Cortex of kidney (tissue), 1 donor: ENCODE measurements at places on chromosomes 2 and 18.

GRCh38 chr2:126809340-126809739 lies 89.3 kb upstream of the TEX51 start:
- no peak for DNase-seq

- no peak for DNase-seq
Measured at GRCh38 chr2:102449370-102449974, 23.6 kb upstream of the SLC9A4 start.

GRCh38 chr2:5548991-5549715 lies 143.0 kb upstream of the SOX11 start:
- no peak for DNase-seq

DNA sequence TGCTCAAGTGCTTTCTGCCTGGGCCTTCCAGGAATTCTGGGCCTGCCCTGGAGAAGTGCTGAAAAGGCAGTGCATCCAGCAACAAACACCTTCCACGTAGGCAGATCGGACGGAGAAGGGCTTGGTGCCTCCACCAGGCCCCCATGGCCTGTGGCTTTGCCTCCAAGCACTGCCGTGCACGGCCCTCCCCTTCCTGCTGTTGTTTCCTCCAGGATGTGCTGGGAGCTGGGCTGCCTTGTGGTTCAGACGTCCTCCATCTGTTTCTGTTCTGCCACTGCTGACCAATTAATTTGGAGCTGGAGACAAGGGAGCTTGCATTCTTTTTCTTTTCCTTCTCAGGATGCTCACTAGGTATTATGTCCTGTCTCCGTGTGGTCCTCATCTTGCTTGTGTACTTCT lies 197.0 kb downstream of the HRH4 start:
- DNase-seq, result no peak

DNA sequence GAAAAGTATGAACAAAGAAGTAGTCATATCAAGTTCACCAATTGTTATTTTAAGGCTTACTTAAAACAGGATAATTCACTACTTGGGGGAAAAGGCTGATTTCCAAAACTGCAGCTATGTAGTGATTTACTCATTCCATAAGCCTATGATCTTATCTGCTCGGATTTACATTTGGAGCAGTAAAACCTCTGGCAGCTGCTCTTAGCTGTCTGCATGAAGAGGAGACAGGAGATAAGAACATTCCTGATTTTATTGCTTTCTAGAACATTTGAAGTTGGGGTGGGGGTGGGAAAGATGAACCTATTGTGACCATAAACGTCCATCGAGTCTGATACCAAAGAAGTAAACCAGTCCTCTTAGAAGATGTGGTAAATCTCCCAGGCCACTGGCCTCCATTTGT lies 120.9 kb downstream of the MMADHC start:
- no peak for DNase-seq

GRCh38 chr2:234753701-234754100 lies 198.1 kb upstream of the SH3BP4 start:
- DNase-seq, result no peak

- DNase-seq, result no peak
Measured at GRCh38 chr2:235601960-235602704, 108.3 kb downstream of the AGAP1 start.

DNA sequence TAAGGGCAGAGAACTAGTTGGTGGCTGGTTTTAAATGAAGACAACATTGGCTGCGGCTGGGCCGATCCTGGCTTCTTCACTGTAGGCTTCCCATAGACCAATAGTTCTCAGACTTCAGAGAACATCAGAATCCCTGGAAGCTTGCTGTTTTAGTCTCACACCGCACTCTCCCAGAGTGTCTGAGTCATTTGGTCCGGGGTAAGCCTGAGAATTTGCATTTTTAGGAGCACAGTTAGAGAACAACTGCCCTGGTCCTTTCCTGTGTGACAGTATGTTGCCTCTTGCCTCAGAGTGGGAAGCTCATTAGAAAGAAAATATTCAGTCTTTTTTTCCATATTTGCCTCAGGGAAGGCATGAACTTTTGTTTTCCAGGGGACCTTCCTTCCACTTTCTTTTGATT lies 137.1 kb upstream of the GAREM1 start:
- DNase-seq, result no peak

- no peak for DNase-seq
Measured at GRCh38 chr2:205715831-205716525, 33.7 kb downstream of the NRP2 start.

- no peak for DNase-seq
Measured at GRCh38 chr2:219433666-219434467, 776 bp upstream of the SPEG start.

DNA sequence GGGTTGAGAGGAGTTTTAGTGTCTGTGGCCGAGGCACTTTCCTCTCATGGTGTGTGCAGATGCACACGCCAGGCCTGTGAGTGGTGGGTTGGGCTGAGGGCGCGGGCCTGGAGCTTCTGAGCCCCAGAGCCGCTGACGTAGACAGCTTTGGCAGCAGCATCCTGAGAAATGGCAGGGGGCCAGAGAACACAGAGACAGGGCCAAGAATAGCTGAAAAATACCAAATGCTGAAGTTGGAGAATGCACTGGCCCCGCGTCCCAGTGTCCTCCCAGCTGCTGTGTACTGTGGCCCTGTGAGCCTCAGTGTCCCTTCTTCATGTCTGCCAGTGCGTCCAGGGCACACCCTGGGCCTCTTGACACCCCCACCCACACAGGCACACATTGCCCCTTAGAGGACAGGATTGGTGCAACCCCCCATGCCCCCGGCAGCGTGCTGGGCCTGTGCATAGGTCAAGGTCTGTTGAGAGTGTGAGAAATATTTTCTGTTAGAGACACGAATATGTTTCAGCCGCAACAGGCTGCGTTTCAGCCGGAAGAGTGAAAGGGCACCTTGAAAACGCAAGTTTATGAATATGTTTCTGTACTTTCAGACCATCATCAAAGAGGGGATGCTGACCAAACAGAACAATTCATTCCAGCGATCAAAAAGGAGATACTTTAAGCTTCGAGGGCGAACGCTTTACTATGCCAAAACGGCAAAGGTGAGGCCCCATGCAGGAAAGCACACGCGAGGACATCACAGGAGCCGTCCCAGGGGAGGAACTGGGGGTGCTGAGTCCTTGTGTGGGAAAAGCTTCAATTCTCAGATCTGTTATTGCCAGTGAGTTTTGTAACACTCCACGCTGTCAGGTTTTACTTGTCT lies 33.6 kb downstream of the DGKD start:
- no peak for DNase-seq

DNA sequence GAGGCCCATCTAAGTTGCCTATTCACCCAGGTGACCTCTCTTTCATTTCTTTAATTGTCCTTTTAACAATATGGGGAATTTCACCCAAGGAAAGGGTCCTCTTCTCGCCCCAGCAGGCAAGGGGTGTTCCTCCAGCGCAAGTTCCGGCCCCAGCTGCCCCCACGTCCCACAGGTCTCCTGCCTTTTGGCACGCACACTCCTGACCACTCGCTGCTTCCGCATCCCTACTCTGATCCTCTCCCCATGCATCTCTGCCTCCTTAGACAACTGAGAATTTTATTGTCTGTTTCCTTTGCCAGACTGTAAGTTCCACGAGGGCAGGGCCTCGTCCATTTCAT lies 684 bp upstream of the ARPC2 start:
- DNase-seq, result no peak

DNA sequence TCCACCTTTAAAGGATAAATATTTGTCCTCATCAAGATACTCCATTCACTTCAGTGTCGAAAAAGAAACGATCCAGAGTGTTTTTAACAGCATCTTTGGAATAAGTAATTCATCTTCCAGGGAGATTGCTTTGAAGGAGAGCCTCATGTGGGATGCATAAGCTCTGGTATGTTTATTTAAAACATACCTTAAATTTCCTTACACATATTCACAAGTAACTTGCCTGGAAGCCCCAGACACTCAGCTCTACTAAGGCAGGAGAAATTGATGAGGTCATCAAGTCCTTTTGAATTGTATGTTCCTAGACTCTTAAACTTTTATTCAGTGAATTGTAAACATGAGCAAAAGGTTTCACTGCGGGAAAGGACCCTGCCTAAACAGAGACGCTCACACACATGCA lies 103.0 kb downstream of the CDK15 start:
- DNase-seq, result no peak

GRCh38 chr2:51299370-51299769 lies 267.4 kb upstream of the NRXN1 start:
- DNase-seq, result no peak

GRCh38 chr2:151067658-151068369 lies 193.8 kb downstream of the RBM43 start:
- no peak for DNase-seq

- DNase-seq, result no peak
Measured at GRCh38 chr2:5749347-5749746, 57.2 kb downstream of the SOX11 start.

- no peak for DNase-seq
Measured at GRCh38 chr2:145351864-145352425, 832.0 kb upstream of the ZEB2 start.

GRCh38 chr2:3647246-3647645 lies 10.8 kb upstream of the ALLC start:
- DNase-seq, result no peak

DNA sequence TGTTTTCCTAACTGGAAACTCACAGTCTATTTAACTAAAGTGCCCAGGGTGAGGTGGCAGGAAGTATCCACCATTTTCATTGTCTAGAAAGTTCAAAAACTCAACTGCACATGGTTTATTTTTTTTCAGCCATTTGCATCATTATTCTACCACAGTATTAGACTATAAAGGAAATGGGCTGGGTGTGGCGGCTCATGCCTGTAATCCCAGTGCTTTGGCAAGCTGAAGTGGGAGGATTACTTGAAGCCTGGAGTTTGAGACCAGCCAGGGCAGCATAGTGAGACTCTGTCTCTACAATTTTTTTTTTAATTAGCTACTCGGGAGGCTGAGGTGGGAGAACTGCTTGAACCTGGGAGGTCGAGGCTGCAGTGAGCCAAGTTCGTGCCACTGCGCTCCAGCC lies 213.8 kb downstream of the MYO3B start:
- no peak for DNase-seq

- no peak for DNase-seq
Measured at GRCh38 chr2:53104263-53104662, 663.3 kb upstream of the CHAC2 start.

GRCh38 chr2:30862054-30862651 lies 54.9 kb upstream of the CAPN13 start:
- no peak for DNase-seq

- no peak for DNase-seq
Measured at GRCh38 chr2:26608557-26608956, 32.6 kb downstream of the CIB4 start.

GRCh38 chr2:10022041-10022421 lies 21.3 kb upstream of the KLF11 start:
- no peak for DNase-seq

- DNase-seq, result no peak
Measured at GRCh38 chr2:185035906-185036305, 437.6 kb downstream of the ZNF804A start.

DNA sequence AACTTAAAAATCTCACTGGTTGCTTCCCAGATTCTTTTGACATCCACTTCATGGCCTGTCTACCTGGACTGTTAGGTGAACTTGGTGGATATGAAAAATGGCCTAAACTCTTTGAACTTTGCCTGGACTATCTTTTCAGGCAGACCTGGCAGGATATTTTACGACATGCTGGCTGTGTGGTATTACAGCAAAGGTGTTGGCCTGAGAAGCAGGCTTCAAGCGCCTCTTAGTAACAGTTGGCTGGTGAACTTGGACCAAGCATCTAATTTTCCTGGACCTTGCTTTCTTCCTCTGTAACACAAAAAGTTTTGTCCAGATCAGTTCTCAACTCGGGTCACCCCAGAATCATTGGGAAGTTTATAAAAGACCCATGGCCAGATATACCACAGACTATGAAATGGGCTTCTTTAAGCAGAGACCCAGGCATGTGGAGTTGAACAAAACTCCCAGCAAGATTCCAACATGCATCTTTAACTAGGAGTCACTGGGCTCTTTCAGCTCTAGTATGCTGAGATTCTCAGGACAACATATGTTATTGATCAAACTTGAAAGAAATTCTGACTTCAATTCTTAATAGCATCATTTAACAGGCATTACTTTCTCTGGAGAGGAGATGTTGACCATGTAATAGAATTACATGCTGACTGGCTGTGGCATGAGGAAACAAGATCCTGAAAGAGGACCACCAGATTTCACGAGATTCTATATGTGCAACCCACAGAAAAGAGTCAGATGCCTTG lies 4.4 kb downstream of the LYPD1 start:
- DNase-seq, result no peak

DNA sequence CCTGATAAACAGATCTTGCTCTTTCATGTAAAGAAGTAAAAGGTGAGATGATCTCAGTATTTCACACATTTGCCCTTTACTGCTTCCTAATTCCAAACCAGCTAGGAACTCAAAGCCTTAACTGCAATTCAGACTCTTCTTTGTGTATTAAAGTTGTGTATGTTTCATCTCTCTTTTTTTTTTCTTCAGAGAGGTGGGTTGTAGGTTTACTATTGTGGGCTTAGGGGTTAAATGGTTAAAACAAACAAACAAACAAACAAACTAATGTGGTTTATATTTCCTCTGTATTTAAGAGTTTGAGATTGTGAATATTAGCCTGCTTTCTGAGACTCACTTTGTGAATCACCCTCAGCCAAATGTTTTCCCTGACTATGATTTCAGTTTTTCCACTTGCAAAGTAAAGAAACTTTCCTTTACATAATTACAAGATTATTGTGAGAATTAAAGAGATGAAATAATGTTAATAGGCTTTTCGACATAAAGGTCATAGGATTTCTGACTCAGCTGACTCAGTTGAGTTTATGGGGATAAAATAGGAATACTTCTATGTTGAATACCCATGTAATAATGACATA lies 2.8 kb downstream of the GULP1 start:
- no peak for DNase-seq

DNA sequence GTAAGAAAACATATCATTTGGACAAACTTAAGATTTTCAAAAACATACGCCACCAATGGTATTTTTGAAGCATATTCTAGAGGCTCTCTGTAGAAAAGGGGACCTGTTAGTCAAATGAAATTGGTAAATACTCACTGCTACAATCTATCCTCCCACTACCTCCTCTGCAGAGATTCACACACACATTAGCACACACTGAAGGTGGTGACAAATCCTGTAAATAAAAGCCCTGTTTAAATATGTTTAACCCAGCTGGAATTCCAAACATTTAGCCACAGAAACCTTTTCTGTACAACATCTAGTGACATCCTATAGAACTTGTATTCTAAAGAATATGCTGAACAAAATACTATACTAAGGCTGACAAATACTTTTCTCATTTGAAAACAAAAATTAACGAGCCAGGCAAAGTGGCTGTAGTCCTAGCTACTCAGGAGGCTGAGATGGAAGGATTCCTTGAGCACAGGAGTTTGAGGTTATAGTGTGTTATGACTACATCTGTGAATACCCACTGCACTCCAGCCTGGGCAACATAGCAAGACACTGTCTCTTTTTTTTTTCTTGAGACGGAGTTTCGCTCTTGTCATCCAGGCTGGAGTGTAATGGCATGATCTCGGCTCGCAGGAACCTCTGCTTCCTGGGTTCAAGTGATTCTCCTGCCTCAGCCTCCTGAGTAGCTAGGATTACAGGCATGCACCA lies 25.9 kb downstream of the ALS2 start:
- DNase-seq, result no peak

- no peak for DNase-seq
Measured at GRCh38 chr2:68475110-68475509, 7.7 kb downstream of the APLF start.
